ENCODE measurements at places on chromosomes 13 and 19.

GRCh38 chr19:34837262-34837661 is 64.2 kb upstream of the ZNF599 start:
- DNase-seq, result no peak

DNA sequence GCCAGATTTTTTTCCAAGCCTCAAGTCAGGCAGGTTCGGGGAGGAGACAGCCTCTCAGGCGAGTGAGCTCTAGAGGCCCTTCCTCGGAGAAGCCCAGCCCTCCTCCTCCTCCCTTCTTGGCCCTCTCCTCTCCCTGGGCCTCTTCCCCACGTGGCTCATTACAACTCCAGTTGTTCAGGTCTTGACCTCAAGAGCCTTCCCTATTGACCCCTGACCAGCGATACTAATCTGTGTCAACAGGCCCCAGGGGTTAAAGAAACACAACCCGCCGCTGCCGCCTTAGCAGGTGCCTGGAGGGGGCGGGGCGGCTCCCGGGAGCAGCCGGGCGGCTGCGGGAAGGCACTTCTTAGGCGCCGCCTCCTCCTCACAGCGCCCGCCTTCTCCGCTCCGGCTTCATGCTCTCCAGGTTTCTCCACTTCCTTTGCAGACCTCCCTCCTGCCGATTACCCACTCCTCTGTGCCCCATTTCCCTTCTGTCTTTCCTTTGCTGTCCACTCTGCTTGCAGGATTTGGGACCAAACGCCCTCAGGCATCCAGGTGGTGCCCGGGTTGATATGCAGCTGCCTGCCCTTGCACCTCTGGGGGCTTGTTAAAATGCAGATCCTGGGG is 51.0 kb downstream of the LYL1 start:
- DNase-seq, result peak; percentile 24

GRCh38 chr13:67964986-67965385 is 734.9 kb upstream of the PCDH9 start:
- DNase-seq, result no peak

- no peak for DNase-seq
Measured at GRCh38 chr19:9906475-9907087, 29.7 kb downstream of the OLFM2 start.

- DNase-seq, result no peak
Measured at GRCh38 chr13:84821261-84821660, 939.0 kb upstream of the SLITRK1 start.

GRCh38 chr13:50468849-50469669 is 374.4 kb downstream of the DLEU7 start:
- DNase-seq, result no peak

DNA sequence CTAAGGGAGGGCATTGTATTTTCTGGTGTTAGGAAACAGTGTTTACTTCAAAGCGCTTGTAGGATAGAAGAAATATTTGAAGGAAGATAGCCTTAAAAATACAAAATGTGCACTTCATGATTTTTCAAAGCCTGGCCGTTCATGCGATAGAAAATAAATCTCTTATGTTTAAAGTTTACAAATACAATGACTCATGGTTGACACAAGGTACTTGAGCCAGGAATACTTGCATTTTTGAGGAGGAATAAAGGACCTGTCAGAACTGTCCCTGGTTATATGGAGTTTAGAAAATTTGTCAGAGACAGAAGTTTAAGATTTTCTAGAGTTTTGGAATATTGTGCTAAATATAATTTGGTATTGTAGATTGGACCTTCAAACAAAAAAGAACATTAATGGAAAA is 1223.2 kb upstream of the SLC10A2 start:
- DNase-seq, result no peak

GRCh38 chr13:109899748-109900147 is 113.4 kb upstream of the IRS2 start:
- no peak for DNase-seq

- DNase-seq, result no peak
Measured at GRCh38 chr13:46559272-46559805, 6.4 kb downstream of the LRCH1 start.

GRCh38 chr19:18910801-18911436 is 8.3 kb downstream of the COPE start:
- no peak for DNase-seq

DNA sequence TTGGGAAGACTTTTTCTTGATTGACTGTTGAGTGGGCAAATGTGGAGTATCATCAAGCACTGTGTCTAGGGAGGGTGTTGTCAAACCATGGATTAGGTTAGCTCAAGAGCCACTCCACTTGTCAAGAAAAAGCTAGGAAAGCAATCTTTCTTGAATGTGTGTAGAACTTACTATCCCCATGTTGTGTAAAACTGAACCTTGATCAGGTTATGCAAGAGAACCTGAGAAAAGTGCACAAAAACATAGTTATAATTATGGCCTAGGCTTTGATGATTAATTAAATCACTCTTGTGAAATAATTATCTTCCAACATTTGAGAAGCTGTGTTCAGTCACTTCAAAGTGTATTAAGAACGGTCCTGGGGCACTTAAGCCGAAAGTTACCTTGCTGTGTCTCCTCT is 238.2 kb upstream of the OBI1 start:
- no peak for DNase-seq

- no peak for DNase-seq
Measured at GRCh38 chr13:95677564-95678266, 776 bp downstream of the DNAJC3 start.

GRCh38 chr13:110070511-110071120 is 236.3 kb downstream of the COL4A1 start:
- DNase-seq, result no peak

GRCh38 chr13:28843639-28844038 is 23.5 kb downstream of the MTUS2 start:
- DNase-seq, result no peak

DNA sequence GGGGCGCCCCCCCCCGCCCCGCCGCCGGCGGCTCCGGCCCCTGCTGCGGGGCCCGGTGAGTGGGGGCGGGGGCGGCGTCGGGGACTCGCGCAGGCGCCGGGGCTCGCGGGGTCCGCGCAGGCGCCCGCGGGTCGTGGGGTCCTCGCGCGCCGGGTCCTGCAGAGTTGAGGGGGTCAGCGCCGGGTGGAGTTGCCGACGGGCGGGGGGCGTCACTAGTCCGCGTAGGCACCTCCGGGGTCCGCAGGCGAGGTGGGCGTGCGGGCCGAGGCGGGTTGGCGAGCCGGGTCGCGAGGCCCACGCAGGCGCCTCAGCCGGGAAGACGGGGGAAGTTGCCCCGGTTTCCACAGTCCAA is 365 bp downstream of the PPP6R1 start:
- no peak for DNase-seq

GRCh38 chr13:33205804-33206221 is 79.7 kb downstream of the STARD13 start:
- DNase-seq, result no peak

DNA sequence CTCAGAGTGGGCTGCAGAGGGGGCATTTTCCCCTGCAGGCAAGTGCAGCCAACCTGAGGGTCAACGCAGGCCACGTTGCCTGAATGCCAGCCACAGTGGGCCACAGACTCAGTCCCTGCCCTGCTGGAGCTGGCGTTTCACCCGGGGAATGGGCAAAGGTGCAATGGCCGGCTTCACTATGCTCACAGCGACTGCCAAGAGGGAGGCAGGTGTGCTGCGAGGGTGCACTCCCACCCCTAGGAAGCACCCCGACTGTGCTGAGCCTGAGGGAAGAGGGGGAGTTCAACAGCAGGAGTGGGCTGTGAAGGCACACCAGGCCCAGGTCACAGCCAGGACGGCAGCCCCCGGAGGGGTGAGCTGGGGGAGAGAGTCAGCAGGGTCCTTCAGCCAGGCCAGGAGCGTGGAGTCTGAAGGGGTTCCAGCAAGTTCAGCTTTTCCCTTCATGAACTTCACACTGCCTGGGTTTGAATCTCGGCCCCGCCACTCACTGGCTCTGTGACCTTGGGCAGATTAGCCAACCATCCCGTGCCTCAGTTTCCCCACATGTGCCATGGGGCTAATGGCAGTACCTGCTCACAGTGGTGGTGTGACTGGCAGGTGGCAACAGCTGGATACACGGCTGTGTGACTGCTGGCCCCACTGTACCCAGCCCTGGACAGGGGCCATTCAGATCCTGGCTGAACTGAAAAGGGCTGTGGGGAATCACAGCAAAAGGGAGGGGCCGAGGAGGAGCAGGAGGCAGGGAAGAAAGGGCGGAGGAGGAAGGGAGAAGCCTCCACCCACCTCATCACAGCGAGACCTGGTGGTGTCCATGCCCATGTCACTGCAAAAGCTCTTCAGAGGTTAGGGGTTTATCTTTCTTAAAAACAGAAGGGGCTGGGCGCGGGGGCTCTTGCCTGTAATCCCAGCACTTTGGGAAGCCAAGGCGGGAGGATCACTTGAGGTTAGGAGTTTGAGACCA is 7.6 kb downstream of the TRAPPC6A start:
- no peak for DNase-seq

GRCh38 chr13:72585254-72585653 is 142.2 kb downstream of the MZT1 start:
- DNase-seq, result no peak

GRCh38 chr13:114167426-114167825 is 11.6 kb upstream of the CFAP97D2 start:
- no peak for DNase-seq

- no peak for DNase-seq
Measured at GRCh38 chr13:35843272-35843671, 287.9 kb downstream of the DCLK1 start.

DNA sequence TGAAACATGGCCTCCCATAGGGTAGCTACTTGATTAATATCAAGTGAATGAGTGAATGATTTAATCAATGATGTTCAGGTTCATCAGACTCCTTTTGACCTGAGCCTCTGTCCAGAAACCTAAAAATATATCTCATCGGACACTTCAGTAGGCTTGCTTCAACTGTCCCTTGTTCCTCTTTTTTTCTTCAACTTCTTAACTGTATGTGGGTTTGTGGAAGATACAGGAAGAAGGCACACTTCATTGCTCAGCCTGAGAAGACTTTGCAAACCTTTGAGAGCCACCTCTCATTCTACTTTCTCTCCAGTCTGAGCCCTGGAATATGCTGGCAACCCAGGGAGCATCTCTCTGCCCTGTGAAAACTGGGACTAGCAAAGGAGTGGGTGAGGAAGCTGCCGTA is 557.0 kb downstream of the FGF9 start:
- DNase-seq, result no peak

DNA sequence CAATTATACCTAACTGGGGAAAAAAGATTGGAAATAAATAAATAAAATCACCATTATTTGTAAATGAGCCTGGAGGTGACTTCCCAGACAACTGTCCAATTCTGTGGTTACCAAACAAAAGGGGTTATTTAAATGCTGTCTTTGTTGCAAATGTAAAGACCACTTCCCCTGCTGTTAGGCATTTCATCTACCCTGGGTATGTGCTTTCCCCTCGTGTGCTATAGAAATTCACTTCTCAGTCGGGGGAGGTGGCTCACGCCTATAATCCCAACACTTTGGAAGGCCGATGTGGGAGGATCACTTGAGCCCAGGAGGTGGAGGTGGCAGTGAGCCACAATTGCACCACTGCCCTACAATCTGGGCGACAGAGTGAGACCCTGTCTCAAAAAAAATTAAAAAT is 101.9 kb upstream of the AKAP11 start:
- DNase-seq, result no peak
